ENCODE measurements at places on chromosomes 12 and 14.

DNA sequence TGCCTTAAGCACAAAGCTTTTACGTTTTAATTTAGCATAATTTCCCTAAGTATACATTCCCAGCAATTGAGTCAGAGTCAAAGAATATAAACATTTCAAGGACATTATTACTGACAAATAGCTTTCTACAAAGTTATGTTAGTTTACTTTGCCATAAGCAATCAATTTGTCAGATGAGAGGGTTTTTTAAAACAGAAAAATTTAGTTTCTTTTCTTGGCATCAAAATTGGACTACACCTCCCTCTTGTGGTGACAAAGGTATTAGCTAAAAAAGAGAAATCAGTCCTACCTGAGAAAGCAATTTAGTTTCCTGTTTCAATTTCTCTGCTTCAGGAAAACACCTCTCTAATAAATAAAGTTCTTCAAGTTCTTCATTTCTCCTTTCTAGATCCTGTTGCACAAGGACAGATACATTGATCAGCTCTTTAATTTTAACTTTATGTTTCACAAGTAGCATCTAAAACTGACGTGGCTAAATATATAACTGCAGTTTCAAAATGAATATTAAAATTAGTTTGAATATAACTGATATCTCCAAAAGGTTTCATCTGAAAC is 39.9 kb downstream of the DNAI7 start:
- no peak for DNase-seq

DNA sequence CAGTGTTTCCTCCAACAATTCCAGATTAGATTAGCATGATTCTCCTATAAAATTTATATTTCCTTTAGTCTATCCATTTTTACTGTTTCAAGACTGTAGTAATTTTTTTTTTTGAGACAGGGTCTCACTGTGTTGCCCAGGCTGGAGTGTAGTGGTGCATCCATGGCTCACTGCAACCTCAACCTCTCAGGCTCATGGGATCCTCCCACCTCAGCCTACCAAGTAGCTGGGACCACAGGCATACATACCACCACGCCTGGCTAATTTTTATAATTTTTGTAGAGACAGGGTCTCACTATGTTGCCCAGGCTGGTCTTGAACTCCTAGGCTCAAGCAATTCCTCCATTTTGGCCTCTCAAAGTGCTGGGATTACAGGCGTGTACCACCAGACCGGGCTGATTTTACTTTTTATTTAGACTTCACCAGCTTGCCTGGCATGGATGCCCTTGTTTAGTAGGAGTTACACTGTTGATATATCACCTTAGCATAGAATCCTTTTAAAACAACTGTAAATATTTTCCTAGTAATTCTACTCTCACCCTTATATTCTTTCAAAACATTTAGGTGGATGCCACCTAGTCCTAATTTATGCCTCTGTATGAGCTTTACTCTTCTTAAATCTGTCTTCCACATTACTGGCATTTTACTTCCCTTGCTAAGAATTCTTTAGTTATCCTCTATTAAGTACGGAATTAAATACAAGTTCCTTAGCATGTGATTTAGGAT is 55.8 kb upstream of the LIMA1 start:
- no peak for DNase-seq

- no peak for DNase-seq
Measured at GRCh38 chr12:21710958-21711775, 53.5 kb upstream of the LDHB start.

DNA sequence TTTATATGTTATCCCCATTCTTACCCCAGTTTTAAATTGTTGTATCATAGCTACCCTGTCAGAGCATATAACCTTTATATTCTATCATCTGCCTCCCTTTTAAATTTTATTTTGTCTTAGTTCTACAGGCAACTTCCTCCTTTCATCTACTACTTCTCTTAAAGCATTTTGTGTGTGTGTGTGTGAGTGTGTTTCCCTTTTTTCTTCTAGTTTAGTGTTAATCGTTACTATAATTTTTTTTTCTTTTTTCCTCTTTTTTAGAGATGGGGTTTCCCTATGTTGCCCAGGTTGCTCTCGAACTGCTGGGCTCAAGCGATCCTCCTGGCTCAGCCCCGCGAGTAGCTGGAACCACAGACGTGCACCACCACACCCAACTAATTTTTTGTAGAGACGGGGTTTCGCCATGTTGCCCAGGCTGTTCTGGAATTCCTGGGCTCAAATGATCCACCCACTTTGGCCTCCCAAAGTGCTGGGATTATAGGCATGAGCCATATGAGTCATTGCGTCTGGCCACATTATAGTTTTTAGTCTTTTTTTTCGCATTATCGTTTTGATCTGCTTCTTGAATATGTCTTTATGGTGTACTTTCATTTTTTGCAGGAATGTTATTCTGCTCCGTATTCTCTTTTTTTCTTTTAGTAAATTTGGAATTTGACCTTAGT is 33.1 kb upstream of the FBXO34 start:
- no peak for DNase-seq

- no peak for DNase-seq
Measured at GRCh38 chr14:89813617-89814031, 140.9 kb downstream of the EFCAB11 start.

- no peak for DNase-seq
Measured at GRCh38 chr12:58804749-58805148, 115.6 kb downstream of the LRIG3 start.

DNA sequence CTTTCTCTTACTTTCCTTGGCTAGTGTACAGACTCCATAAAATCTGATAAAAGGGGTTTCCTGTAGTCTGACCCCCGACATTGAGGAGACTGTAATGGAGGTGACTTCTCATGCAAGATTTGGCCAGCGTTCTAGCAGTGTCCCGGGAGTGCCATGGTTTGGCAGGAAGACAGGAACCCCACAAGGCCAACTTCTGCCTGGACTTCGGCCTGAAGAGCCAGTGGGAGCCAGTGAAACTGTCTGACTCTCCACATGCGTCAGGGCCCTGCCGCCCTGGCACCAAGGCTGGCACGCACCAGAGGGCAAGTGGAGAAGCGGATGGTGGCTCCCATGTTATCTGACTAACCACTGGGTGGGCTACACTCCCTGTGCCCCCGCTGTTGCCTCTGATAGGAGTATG is 70.5 kb downstream of the TMEM260 start:
- DNase-seq, result no peak

GRCh38 chr12:48862760-48863159 is 2.9 kb downstream of the RND1 start:
- DNase-seq, result no peak

- no peak for DNase-seq
Measured at GRCh38 chr14:102935756-102936155, 13.3 kb downstream of the AMN start.

DNA sequence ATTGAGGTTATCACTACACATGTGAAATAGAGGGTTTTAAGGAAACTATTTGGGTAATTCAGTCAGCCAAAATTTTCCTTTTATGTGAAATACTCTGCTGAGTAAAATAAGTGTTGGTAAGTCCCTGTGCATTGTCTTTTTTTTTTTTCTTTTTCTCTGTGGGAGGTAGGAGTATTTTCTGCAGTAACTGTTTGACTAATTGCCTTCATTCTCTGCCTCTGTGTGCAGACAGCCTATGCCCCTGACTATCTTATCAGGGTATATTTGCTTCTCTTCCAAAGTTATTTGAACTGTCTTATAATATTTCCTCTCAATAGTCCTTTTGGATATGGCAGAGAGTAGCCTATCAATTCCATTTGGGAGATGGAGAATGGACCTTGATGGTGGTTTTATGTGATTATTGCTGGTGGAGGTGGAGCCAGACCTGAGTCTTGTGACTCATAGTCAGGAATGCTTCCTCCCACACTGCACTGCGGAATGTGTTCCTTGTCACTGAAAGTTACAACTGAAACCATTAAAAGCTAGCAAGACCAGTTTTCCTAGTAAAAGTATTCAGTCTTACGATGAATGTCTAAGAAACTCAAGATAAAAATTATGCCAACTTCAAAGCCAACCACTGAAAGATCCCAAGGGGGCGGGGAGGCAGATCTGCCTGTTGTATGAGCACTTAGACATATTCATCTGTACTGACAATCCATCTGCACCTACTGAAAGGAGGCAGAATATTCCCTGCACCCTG is 40.9 kb upstream of the STXBP6 start:
- DNase-seq, result no peak

DNA sequence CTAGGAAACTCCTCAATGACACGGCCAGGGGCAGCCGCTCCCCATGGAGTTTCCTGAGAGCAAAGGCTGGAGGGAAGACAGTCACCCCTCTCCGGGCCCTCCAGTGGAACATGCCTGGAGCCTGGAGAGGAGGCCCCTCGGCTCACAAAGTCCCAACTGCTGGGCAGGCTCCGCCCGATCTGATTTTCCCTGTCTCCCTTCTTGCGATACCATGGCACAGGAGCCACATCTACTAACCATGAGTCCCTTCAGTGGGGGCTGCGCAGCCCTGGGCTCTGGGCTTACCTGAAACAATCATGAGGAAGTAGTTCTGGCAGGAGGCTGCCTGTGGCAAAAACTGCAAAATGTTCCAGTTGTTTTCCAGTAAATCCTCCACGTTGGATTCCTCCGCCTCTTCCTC is 15.3 kb downstream of the P2RX2 start:
- no peak for DNase-seq

- no peak for DNase-seq
Measured at GRCh38 chr12:125284945-125285685, 219.9 kb downstream of the AACS start.

DNA sequence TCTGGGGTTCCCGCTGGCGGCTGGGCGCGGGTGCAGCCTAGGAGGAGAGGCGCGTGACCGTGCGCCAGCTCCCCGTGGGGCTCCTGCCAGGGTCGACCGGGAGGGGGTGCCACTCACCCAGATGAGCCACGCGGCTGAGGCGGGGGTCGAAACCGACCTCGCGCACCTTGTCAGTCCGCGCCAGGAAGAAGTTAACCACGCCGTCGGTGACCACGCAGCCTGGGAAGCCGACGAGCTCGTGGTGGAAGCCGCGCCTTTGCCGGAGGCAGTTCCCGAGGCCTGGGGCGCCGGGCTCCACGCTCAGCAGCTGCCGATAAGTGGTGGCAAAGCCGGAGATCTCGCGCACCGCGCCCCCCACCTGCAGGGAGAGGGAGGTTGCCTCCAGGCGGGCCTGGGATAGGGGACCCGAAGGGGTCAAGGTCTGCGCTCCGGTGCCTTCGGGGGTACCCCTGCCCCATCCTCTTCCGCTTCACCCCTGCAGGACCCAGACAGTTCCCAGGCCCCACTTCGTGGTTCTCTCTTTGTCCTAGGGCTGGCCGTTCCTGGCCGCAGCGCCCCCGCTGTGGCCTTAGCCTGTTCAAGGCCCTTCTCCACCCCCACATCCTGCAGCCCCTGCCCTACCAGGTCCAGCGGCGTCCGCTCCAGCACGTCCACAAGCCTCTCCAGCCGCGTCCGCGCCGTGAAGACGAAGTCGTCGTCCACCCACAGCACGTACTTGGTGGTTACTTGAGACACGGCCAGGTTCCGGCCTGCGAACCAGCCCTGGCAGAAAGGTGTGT is 5.3 kb downstream of the B4GALNT1 start:
- DNase-seq, result no peak

DNA sequence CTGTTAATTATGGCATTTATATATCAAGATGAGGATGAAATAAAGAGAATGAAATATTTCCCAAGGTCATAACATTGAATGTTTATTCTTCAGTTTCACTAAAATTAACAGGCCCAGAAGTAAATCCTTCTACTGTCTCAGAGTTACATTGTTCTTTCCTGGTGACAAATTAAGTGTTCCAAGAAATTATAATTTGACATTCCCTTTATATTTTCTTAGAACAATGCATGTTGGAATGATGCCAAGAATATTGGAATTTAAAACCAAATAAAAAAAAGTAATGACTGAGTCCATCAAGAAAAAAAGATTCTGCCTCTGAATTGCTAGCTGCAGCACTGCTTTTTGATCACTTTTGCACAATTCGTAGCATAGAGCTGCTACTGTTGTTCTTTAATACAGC is 152.1 kb downstream of the METTL25 start:
- no peak for DNase-seq

- DNase-seq, result no peak
Measured at GRCh38 chr12:60191676-60192359, 596.0 kb downstream of the SLC16A7 start.

DNA sequence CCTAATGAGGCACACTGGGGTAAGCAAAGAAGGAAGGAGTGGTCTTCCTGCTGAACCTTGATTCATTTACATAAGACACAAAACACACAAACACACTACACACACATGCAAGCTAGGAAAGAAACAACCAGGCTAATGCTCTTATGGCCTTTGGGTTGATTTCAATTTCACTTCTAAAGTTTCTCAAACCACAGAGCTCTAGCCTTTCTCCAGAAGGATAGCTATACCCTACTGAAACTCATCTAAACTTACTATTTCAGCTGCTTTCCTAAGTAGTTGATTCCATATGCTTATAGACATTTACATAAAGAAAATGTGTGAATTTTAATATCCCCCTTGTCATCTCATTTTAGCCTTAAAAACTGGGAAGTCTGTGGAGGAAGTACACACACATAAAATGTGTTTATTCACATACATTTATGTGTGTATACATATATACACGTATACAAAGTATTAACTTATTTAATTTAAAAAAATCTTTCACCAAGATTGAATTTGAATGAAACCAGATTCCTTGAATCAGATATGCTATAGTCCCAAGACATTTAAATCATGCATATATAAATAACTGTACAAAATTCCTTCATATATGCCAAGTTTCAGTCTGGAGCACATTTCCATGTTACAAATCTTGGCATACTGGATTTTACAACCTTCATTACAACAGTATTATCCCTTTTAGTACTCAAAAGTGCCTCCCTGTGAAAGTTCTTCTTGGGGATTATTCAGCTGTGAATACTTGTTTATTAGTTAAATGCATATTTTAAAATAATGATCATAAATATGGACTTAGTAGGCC is 231.8 kb upstream of the NPAS3 start:
- no peak for DNase-seq

- DNase-seq, result no peak
Measured at GRCh38 chr12:96729886-96730285, 177.2 kb upstream of the NEDD1 start.

DNA sequence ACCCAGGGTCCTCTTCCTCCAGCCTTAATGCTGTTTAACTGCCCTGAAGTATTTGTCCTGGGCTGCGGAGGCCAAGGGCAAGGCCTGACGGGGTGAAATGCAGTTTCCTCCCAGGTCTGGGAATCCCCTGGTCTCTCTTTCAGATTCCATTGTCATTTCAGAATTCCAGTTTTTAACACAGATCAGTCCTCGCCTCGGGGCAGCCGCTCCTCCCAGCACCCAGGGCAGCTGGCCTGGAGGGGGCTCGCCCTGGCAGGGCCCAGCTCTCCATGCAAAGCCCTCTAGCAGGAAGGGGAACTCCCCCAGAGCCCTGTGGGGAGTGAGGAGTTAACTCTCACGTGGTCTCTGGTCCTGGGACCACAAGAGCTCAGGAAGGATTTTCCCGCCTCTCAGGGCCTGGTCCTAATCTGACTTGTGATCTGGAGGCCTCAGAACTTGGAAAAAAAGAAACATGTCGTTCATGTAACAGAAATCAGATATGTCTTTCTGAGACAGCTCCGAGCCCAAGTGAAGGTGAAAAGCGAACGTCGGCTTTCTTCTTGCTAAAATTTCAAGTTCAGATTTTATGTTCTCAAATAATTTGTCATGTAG is 265.6 kb upstream of the SFSWAP start:
- no peak for DNase-seq

DNA sequence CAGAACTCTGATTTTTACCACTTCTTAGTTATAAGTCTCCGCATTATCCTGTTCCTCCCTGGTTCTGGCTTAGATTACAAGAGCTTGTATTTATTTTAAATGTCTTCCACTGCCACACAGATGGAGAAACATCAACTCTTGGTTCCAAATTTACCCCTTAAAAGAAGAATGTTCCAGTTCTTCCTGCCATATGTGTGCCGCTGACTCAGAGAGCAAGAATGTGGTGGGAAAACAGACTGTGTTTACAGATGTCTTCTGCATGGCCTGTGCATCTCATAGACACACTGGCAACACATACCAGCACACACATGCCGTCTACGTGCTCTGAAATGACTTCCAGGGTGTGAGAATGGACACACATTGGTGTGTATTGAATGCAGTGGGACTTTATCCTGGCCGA is 383.0 kb downstream of the LRIG3 start:
- no peak for DNase-seq
